ENCODE measurements at places on chromosomes 5 and 9. TPM values are rescaled to one million over a fixed set of nuclear protein-coding genes. Genes with fewer than 3 reads are reported as not detected.

The MZB1 gene
- total RNA-seq: not detected

The PCDHGC3 gene
- 126 TPM for total RNA-seq

The SIT1 gene
- total RNA-seq: not detected

The SLC46A2 gene
- not detected for total RNA-seq

The CA9 gene
- total RNA-seq: not detected

The SV2C gene
- total RNA-seq: not detected

The CCNH gene
- 42.4 TPM for total RNA-seq

The LPAR1 gene
- total RNA-seq: 155 TPM

The NUTM2F gene
- total RNA-seq: not detected

The CCDC183 gene
- total RNA-seq: 0.73 TPM

The AMACR gene
- 19.8 TPM for total RNA-seq

The IFNA21 gene
- total RNA-seq: not detected

The SNAPC3 gene
- total RNA-seq: 49.7 TPM

The PLEKHG4B gene
- 0.36 TPM for total RNA-seq

The EIF4E1B gene
- not detected for total RNA-seq

The FOXE1 gene
- total RNA-seq: 0.12 TPM

The TMEM167A gene
- total RNA-seq: 71.8 TPM

The GRIA1 gene
- 33.9 TPM for total RNA-seq

The FGF10 gene
- total RNA-seq: 1.9 TPM

The MYORG gene
- total RNA-seq: 1.1 TPM

The CYLC2 gene
- total RNA-seq: not detected

The TXNDC8 gene
- not detected for total RNA-seq

The PCDHA9 gene
- total RNA-seq: 0.36 TPM

The PCAT7 gene
- not detected for total RNA-seq

The BRD8 gene
- total RNA-seq: 42.4 TPM

The IL9 gene
- total RNA-seq: not detected

The ADAMTSL2 gene
- not detected for total RNA-seq

The CEL gene
- under 0.01 TPM for total RNA-seq

The MYOZ3 gene
- total RNA-seq: 1.5 TPM

The HMCN2 gene
- 0.61 TPM for total RNA-seq

The FOXD4 gene
- 0.16 TPM for total RNA-seq

The MARCOL gene
- total RNA-seq: not detected

The HSPA5 gene
- total RNA-seq: 145 TPM

The PCDHB7 gene
- total RNA-seq: 2.1 TPM

The KCNV2 gene
- not detected for total RNA-seq

The CDO1 gene
- 3.6 TPM for total RNA-seq

The COQ4 gene
- 35.7 TPM for total RNA-seq

The FYB1 gene
- total RNA-seq: 0.12 TPM

The TGFBI gene
- 464 TPM for total RNA-seq

The IL31RA gene
- total RNA-seq: 14.0 TPM

The ELOVL7 gene
- total RNA-seq: 0.49 TPM

The OR1J2 gene
- total RNA-seq: 0.24 TPM

The RBM22 gene
- 32.5 TPM for total RNA-seq

The CMYA5 gene
- total RNA-seq: 2.4 TPM

The GEMIN5 gene
- total RNA-seq: 21.6 TPM

The MIER3 gene
- 21.6 TPM for total RNA-seq

The INSL4 gene
- not detected for total RNA-seq

The FCN2 gene
- not detected for total RNA-seq

The P4HA2 gene
- total RNA-seq: 200 TPM

The NDUFS6 gene
- total RNA-seq: 12.1 TPM

The NTNG2 gene
- total RNA-seq: 3.5 TPM

The CDH18 gene
- not detected for total RNA-seq
